SK-N-SH (cell line): ENCODE measurements at places on chromosomes 12 and 14. TPM values are rescaled to one million over a fixed set of nuclear protein-coding genes. Genes with fewer than 3 reads are reported as not detected.

Gene SOAT2
- polyA plus RNA-seq, result 0.13 and 0.18 TPM in 2 replicates

Gene AQP6
- 0.10 and 0.21 TPM in 2 replicates for polyA plus RNA-seq

Gene RPL10L
- not detected in 2 replicates for polyA plus RNA-seq

Gene DHRS2
- polyA plus RNA-seq, result 1.1 and 1.2 TPM in 2 replicates

Gene NABP2
- polyA plus RNA-seq, result 49.3 and 52.3 TPM in 2 replicates

Gene NPAS3
- polyA plus RNA-seq, result 4.3 and 4.5 TPM in 2 replicates

Gene ANO4
- polyA plus RNA-seq, result 9.4 and 14.1 TPM in 2 replicates
